ENCODE measurements at places on chromosomes 1 and 21.

- DNase-seq = no peak
These were observed 54.7 kb downstream of the SLC37A1 start for GRCh38 chr21:42568376-42568775.

- no peak for DNase-seq
These were observed 54.2 kb upstream of the ETS2 start for GRCh38 chr21:38751379-38752050.

DNA sequence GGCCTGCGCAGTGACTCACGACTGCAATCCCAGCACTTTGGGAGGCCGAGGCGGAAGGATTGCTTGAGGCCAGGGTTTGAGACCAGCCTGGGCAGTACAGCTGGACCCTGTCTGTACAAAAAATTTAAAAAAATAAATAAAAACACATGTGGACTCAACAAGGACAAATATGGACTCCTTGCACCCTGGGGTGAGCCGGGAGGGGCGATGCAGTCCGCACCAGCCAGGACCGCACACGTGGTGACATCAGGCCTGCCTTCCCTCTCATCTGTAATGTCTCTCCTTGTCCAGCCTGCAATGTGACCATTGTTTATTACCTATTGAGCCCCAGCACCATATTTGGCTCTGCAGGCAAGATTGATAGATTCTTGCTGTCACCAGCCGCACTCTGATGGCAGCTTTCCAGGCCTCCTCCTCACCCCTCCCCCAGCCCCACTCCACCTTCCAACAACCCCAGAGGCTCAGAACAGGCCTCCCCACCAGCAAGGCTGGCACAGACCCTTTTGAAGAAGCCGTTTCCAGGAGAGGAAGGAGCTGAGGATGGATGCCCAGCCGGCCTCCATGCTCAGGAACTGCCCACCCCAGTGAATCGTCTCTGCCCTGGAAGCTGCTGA lies 55.2 kb downstream of the IRF2BP2 start:
- no peak for DNase-seq

GRCh38 chr1:174713796-174714195 lies 266.0 kb downstream of the GPR52 start:
- DNase-seq = no peak

- DNase-seq = no peak
These were observed 28.2 kb downstream of the CTNNBIP1 start for GRCh38 chr1:9881838-9882249.

DNA sequence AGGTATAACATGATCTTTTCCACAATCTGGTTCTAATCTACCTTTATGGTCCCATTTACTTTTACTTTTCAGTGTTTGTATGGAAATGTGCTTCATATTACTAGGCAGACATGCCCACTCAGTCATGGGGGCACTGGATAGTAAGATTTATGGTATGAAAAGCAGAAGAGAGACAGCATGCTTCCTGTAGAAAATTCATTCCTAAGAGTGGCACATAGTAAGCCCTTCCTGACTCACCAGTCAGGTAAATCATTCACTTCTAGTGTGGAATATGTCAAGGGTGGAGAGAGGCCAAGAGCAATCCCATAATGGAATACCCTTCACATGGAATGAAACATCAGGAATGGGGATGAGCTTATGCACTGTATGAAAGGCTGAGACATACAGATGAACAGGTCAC lies 49.5 kb upstream of the BCL10 start:
- DNase-seq = no peak

Data from esophagus squamous epithelium (tissue), 5 donors.